Ovary (tissue), 10 donors: ENCODE measurements at places on chromosomes 3 and 15. TPM values are rescaled to one million over a fixed set of nuclear protein-coding genes. Genes with fewer than 3 reads are reported as not detected.

GRCh38 chr3:114899186-114899931 is 247.7 kb downstream of the ZBTB20 start:
- peaks cover 3% of the 10 kb centered on the region for H3K4me1 ChIP-seq
- no peak for DNase-seq
- no peak overlapping the region for H3K27ac ChIP-seq

GRCh38 chr3:138458774-138459499 is 24.5 kb downstream of the ESYT3 start:
- H3K27me3 ChIP-seq, result no peaks in the 10 kb centered on the region
- H3K36me3 ChIP-seq, result no peaks in the 10 kb centered on the region
- H3K4me3 ChIP-seq, result no peak overlapping the region
- no peak overlapping the region for H3K27ac ChIP-seq
- DNase-seq, result no peak

DNA sequence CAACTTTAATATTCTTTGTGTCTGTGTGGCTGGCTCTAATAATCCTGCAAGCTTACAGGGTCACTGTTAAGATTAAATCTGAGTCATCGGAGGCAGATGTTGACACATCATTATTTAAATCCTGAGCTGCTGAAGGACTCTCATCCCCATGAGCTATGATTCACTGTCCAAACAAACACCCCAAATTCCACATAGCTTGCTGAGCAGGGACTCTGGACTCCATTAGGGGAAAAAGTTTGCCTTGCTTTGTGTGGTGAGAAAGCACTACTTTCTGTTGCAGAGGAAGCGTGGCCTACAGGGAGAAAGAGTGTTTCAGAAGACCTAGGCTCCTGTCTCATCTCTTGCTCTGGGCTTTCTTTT is 213.7 kb downstream of the PDCD6IP start:
- H3K27ac ChIP-seq, result no peak overlapping the region
- no peak for DNase-seq
- H3K4me3 ChIP-seq, result no peak overlapping the region
- no peaks in the 10 kb centered on the region for H3K36me3 ChIP-seq
- no peaks in the 10 kb centered on the region for H3K4me1 ChIP-seq
- no peaks in the 10 kb centered on the region for H3K27me3 ChIP-seq

Gene CCR2
- 0.42 TPM for total RNA-seq

Gene ZNF502
- 7.8 TPM for total RNA-seq
